H1 (cell line): ENCODE measurements at places on chromosomes 5 and 9. TPM values are rescaled to one million over a fixed set of nuclear protein-coding genes. Genes with fewer than 3 reads are reported as not detected.

DNA sequence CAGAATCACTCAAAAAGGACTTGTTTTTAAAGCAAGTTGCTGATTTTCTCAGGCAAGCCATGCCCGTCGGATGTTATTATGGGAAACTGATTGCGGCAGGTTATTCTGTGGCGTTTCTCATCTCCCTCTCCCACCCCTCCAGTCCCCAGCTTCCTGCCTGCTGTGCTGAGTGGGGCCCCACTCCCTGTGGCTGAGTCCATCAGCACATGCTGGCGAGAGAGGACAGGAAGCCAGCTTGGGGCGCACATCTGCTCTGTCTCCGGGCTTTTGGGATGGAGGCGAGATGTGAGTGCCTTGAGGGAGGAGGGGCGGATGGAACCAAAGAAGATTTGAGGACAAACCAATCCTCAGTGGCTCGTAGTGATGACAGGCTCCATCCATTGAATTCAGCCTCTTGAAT, 108.0 kb downstream of the DAPK1 start:
- no peak for DNase-seq
- no peaks in the 10 kb centered on the region for H3K36me3 ChIP-seq
- H3K27ac ChIP-seq = no peak overlapping the region
- peaks cover 14% of the 10 kb centered on the region for H3K4me1 ChIP-seq
- no peaks in the 10 kb centered on the region for H3K27me3 ChIP-seq

DNA sequence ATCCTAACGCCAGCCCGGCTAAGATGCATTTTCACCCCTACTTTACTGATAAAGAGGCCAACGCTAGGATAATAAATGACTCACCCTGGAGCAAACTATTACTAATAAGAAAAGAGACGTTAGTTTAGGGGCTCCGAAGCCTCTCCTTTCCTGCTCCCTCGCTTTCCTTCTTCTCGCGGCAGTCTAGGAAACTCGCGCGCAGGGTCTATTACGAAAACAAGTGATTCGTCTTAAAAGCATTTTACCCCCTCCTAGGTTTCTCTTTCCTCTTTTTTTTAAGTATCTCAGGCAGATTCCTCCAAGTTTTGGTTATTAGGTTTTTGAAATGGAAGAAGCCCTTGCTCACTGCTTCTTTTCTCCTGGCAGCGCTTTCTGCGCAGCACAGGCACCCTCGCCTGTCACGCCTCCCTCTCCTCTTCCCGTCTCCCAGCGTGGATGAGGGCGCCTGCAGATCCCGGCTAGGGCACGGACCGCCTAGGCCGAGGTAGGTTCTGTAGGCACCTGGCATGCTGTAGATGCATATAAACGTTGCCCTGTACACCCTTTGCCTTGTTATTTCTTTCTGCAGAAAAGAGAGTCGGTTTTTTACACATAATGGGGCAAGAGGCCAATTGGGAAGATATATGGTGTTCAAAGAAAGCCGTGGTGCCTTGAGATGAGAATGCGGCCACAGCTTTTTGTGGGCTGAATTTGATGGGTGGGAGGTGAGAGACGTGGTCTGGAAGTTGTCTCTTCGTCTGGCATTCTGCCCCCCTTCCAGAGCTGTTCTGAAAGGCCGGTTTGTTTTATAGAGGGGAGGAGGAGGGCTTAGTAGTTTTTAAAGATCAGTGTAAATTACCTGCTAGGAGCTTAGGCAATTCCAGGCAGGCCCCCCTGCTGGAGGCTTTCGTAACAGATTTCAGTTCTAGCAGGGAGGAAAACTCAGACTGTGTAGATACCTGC, 983 bp downstream of the GCNT1 start:
- H3K27me3 ChIP-seq = peaks cover 6% of the 10 kb centered on the region
- H3K4me1 ChIP-seq = no peaks in the 10 kb centered on the region; the same call in none of the 2 replicates
- H3K36me3 ChIP-seq = no peaks in the 10 kb centered on the region; the same call in 1 of the 2 replicates
- peak overlapping the region; percentile 80 for H3K4me3 ChIP-seq

DNA sequence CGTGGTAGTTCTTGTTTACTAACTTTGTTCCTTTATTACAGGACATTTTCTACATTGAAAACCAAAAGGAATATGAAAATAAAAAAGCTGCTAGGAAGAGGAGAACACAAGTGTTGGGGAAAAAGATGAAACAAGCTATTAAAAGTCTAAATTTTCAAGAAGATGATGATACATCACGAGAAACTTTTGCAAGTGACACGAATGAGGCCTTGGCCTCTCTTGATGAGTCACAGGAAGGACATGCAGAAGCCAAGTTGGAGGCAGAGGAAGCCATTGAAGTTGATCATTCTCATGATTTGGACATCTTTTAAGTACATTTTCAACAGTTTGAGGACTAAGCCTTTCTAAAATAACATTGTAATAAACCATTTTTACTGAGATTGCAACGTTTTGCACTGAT, 23.8 kb downstream of the PHAX start:
- no peak overlapping the region for H3K4me3 ChIP-seq
- peaks cover 34% of the 10 kb centered on the region for H3K36me3 ChIP-seq
- H3K27ac ChIP-seq = no peak overlapping the region
- no peak for DNase-seq
- H3K4me1 ChIP-seq = no peaks in the 10 kb centered on the region
- H3K27me3 ChIP-seq = no peaks in the 10 kb centered on the region

- no peaks in the 10 kb centered on the region for H3K36me3 ChIP-seq
- no peak overlapping the region for H3K27ac ChIP-seq
- H3K4me3 ChIP-seq = no peak overlapping the region
- no peaks in the 10 kb centered on the region for H3K27me3 ChIP-seq
- peaks cover 12% of the 10 kb centered on the region for H3K4me1 ChIP-seq
- no peak for DNase-seq
Measured at GRCh38 chr5:8060235-8060952, 191.4 kb downstream of the MTRR start.

LCN1 gene
- total RNA-seq = not detected in 2 replicates

- H3K36me3 ChIP-seq = no peaks in the 10 kb centered on the region
- no peak overlapping the region for H3K4me3 ChIP-seq
- H3K4me1 ChIP-seq = peaks cover 3% of the 10 kb centered on the region; the same call in 1 of the 2 replicates
- no peaks in the 10 kb centered on the region for H3K27me3 ChIP-seq
Measured at GRCh38 chr5:147341345-147341744, 106.5 kb downstream of the STK32A start.

GRCh38 chr5:73298251-73298771, 125.3 kb downstream of the TMEM174 start:
- H3K27me3 ChIP-seq = peaks cover 88% of the 10 kb centered on the region
- H3K4me3 ChIP-seq = peak overlapping the region; percentile 54
- no peaks in the 10 kb centered on the region for H3K36me3 ChIP-seq
- H3K4me1 ChIP-seq = peaks cover 19% of the 10 kb centered on the region
- H3K27ac ChIP-seq = no peak overlapping the region

FCN1 gene
- not detected in 2 replicates for total RNA-seq

GRCh38 chr9:78132701-78133058, 101.1 kb upstream of the GNAQ start:
- H3K4me1 ChIP-seq = no peaks in the 10 kb centered on the region
- H3K27ac ChIP-seq = no peak overlapping the region
- no peaks in the 10 kb centered on the region for H3K27me3 ChIP-seq
